RPMI7951 (cell line): ENCODE measurements at places on chromosomes 5 and 9. TPM values are rescaled to one million over a fixed set of nuclear protein-coding genes. Genes with fewer than 3 reads are reported as not detected.

DNA sequence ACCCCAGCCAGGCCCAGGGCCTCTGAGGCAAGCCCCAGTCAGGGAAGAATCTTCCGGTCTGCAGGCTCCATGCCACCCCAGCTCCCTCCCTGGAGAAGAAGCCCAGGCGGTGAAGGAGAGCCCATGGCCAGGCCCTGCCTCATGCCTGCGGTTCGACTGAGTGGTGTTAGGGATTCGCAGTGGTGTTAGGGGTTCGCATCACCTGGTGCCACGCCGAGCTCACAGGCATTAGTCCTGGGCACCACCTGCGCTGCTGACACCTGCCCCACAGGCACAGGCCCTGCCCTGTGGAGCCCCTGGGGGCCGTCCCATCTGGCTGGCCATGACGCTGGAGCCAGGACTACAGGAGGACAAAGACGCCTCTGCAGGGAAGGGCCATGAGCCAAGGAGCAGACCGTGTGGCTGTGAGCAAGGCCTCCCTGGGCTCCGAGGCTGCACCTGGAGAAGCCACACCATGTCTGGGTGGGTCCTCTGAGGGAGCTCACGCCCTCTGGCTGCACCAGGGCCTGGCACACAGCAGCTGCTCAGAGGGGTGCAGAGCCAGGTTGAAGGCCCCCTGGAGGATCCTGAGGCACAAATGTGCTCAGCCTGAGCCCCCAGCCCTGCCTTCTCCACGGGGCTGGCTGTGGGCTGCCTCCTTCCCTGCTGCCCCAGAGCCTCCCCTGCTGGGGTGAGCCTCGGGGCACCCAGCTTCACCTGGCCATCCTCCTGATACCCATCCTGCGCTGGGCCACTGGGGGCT, 27.6 kb upstream of the RNF130 start:
- DNase-seq, result no peak

DNA sequence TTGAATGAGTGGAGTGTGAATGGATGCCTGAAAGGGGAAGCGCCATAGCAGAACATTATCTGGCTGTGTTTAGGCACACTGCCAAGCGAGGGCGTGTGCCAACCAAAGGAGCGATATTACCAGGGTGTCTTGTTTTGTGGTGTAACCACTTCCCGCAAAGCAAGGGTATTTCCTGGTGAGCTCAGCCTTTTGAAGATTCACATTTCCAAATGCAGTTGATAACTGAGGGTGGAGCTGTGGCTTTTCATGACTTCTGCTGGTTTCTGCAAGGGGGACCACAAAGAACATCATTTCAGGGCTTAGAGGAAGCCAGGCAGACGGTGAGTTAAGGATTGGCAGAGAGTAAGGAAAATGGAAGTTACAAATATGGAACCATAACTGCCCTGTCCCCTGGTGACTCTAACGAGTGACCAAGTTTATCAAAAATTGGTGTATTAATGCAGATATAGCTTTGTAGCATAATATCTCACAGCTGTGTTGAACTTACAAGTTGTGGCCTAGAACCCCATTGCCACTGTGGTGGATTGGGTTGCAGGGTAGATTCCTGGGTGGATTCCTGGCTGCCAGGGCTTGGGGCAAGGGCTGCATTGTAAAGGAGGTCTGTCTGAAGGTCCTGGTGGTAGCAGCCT, 71.4 kb downstream of the RALGPS1 start:
- DNase-seq, result peak; percentile 97

GRCh38 chr9:133839822-133840329, 101.7 kb upstream of the SARDH start:
- peak; percentile 35 for DNase-seq

GRCh38 chr5:173764332-173765028, 123.7 kb upstream of the CPEB4 start:
- DNase-seq, result peak; percentile 96

DNA sequence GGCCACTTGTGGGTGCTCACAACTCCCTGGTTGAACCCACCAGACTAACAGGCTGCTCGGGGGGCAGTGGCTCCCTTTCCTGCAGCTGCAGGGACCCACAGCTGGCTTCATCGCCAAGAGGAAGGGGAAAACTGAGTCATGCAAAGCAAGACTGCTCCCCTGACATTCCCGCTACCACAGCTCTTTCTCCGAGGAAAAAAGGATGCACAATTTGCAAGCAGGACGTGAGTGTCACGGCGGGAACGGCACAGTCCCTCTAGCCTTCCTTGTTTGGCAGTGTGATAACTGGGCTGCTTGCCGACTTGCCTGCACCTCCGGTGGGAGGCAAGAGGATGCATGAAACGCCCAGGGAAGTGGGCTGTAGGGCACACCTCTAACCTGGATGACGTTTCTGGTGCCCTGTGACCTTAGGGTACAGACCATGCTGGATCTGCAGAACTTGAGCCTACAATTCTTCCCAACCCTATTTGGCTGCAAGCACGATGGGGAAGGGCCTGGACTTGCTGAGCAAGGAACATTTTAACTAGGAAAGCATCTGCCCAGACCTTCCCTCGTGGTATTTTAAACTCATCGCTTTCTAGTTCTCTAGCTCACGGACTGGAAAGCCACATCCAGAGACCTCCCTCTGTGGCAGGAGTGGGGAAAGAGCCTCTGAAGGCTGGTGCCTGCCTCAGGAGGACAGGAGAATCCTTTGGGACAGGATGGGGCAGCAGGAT, 7.8 kb downstream of the SH3PXD2B start:
- DNase-seq, result no peak

DNA sequence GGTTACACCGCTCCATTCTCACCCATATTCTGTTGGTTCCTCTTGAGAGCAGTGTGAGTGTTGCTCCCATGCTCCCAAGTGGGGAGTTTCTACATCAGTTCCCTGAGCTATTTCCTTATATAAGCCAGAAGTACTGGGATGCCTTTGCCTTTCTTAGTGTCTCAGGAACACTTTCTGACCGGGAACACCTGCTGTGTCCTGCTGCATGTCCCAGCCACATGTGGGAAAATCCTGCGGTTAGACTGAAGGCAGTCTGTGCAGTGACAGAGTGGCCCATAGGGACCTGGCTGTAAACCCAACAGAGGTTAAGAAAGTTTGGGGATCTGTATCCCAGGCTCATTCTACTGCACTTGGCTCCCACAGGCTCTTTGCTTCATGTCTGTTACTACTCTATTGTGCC, 126.0 kb downstream of the EGFLAM start:
- DNase-seq, result no peak

GRCh38 chr5:137344723-137345322, 154.3 kb downstream of the SPOCK1 start:
- peak; percentile 55 for DNase-seq

DNA sequence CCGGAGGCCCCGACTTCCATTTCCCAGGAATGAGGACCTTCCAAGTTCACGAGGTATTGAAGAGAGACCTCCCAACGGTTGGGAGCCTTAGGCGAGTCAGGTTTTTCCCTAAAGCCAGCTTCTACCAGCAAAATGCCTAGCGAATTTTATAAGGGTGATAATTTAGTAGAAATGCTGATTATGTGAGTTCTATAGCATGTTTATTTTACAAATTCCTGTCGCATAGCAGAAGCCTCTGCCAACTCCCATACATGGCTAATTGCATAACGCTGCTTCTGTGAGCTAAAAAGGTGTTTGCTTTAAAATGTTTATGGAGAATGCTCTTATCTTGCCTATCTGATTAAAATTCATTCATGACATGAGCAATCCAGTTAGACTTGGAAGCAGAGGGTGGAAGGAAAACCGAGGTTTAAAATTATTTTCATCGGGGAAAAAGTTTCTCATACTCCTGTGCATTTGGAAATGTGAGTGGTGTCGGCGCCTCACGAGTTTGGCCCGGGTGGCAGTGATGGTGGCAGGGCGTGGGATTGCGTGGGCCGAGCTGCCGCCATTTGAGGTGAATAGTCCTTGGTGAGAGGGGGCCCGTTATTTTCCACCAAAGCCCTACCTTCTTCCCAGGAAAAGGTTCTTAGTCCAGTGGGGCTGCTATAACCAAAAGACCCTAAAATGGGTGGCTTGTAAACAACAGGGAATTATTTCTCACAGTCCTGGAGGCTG, 104.4 kb upstream of the FCN2 start:
- peak; percentile 22 for DNase-seq

- DNase-seq, result no peak
Observed at GRCh38 chr5:100186181-100186580, 349.0 kb upstream of the FAM174A start.

Gene BNC2
- total RNA-seq, result 6.8 and 8.8 TPM in 2 replicates

Gene PNPLA7
- not detected in 2 replicates for total RNA-seq

Gene FUBP3
- 33.0 and 37.2 TPM in 2 replicates for total RNA-seq

Gene IFNK
- not detected in 2 replicates for total RNA-seq

Gene ARHGAP26
- 1.1 and 1.4 TPM in 2 replicates for total RNA-seq
